ENCODE measurements at places on chromosomes 13 and 19.

DNA sequence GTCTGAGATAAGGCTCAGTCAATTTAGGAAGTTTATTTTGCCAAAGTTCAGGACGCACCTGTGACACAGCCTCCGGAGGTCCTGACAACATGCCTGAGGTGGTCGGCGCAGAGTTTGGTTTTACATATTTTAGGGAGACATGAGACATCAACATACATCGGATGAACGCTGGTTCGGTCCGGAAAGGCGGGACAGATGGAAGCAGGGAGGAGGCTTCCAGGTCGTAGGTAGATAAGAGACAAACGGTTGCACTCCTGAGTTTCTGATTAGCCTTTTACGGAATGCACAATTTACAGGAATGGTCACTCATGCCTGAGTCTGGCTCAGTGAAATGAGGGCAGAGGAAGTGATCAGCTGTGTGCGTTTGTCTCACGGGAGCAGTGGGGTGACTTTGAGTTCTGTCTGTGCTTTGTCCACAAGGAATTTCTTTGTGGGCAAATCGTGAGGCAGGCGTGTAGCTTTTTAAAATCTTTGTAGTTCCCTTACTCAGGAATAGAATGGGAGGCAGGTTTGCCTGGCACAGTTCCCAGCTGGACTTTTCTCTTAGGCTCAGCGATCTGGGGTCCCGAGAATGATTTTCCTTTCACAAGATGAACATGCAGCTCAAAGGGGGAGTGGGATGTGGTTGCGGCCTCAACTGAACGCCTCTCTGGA is 36.2 kb downstream of the C13orf46 start:
- no peak for DNase-seq

GRCh38 chr19:48741129-48741999 is 954 bp upstream of the RASIP1 start:
- no peak for DNase-seq

DNA sequence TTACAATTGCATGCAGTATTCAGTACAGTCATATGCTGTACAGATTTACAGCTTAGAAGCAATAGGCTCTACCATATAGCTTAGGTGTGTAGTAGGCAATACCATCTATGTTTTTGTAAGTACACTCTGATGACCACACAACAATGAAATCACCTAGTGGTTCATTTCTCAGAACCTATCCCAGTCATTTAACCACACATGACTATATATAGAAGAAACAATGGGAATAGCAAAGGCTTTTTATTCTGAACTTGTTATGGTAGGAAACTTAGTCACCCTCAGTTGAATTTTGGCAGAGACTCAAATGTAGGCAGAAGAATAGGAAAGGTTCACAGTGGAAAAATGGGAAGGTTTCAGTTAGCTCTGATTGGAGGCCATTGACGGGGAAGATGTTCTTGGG is 1075.1 kb upstream of the MIR17HG start:
- peak; percentile 47 for DNase-seq

DNA sequence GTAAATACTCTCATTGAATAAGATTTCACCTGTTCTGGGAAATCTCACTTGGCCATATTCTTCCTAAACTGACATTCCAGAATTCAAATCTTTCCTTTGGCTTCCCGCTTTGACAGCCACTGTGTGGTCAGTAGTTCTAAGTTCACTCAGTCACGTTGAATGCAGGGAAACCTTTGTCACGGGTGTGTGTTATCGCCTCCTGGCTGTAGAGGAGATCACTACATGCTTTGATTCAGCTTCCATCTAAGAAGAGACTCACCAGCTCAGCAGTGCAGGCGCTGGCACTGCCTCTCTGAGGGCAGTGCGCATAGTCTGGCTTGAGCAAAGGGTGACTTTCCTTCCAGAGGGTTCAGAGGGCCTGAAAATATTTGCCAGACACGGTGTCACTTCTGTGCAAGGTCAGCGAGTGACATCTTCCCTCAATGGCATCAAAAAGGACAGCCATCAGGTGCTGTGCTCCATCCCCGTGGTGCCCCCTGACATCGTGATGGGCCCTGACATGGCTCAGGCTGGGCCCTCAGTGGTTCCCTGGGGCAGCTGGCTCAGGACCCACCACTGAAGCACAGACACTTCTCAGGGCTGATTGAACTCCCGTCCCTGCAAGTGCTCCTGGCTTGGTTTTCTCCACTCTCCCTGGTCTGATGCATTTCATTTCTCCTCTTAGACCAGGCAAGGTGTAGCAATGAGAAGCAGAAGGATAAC is 635.4 kb upstream of the ARGLU1 start:
- no peak for DNase-seq

DNA sequence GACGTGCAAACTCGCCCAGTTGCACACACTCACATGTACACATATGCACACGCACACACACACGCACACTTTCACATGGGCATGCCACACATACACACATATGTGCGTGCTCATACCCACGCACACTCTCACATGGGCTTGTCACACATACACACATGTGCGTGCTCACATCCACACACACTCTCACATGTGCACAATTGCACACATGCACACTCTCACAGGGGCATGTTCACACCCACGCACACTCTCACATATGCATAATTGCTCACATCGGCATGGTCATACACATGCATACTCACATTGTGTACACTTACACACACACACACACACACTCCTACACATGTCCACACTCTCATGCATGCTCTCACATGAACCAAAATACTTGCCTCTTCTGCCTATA is 32.8 kb upstream of the PEPD start:
- no peak for DNase-seq

DNA sequence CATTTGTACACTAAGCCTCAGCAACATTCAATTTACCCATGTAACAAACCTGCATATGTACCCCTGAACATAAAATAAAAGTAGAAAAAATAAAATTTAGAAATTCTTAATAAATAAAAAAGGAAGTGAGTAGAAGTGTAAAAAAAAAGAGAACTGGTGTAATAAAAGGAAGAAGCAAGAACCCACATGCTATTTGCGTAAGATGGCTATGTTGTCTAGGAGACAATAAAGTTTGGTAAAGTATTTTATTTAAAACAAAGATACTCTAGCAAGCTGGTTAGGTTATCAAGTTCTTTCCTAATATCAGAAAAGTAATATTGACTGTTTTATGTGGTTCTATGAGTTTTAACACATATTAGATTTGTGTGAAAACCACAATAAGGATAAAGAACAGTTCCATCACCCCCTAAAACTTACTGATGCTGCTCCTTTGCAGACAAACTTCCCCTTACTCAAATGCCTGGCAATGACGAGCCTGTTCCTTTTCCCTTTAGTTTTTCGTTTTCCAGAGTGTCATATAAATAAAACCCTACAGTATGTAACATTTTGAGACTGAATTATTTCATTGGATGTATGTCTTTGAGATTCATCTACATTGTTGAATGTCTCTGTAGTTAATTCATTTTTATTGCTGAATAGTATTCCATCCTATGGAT is 98.9 kb downstream of the TNFSF13B start:
- DNase-seq: no peak

DNA sequence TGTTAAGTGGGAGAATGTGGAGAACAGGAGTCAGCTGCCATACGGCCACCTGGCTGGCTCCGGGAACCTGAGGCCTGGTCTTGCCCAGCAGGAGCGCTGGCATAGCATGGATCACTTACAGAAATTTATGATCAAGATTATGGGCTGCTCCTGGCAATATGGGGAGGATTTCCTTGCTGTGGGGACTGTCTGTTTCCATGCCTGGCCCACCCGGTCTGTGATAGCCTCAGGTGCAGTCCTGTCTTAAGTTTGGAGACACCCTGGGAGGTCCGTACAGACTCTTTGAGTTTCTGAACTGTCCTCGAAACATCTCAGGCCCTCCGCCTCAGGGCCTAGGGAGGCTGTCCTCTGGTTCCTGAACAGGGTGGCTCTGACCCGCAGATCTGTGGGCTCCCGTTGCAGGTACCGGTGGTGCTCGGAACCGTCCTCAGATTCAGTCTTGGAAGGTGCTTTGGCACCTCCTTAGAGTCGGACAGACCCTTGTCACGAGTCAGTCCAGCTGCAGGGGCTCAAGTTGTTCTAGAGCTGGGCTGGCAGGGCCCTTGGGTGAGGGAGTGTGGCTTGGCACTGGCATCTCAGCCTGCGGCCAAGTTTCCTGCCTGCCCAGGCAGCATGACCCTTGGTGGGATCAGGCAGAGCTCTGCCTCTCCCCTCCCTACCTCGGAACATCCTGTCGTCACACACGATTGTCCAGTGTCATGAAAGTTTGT is 4.9 kb downstream of the TFDP1 start:
- no peak for DNase-seq
